Right cardiac atrium (tissue), 5 donors: ENCODE measurements at places on chromosomes 5 and 9. TPM values are rescaled to one million over a fixed set of nuclear protein-coding genes. Genes with fewer than 3 reads are reported as not detected.

The RALGDS gene
- 18.5 TPM for total RNA-seq

The TMEM232 gene
- total RNA-seq: 3.2 TPM

The TRAF1 gene
- total RNA-seq: 5.5 TPM

The SLC36A2 gene
- not detected for total RNA-seq

The C6 gene
- 322 TPM for total RNA-seq

The SLC44A1 gene
- total RNA-seq: 12.1 TPM

The SLC1A3 gene
- 31.1 TPM for total RNA-seq

The TRMT10B gene
- total RNA-seq: 4.8 TPM

The ABLIM3 gene
- total RNA-seq: 140 TPM

The FRRS1L gene
- total RNA-seq: 3.9 TPM

- peak; percentile 66 for DNase-seq
Measured at GRCh38 chr5:61330341-61330844, 1.7 kb upstream of the ZSWIM6 start.

- no peak for DNase-seq
Measured at GRCh38 chr9:693201-694091, 148.1 kb upstream of the DMRT1 start.

GRCh38 chr5:122287101-122287500, 24.9 kb upstream of the SNCAIP start:
- DNase-seq: no peak
